ENCODE measurements at places on chromosomes 12 and 14. TPM values are rescaled to one million over a fixed set of nuclear protein-coding genes. Genes with fewer than 3 reads are reported as not detected.

Gene EML1
- total RNA-seq, result 34.5 TPM

Gene KIF26A
- total RNA-seq, result under 0.01 TPM

Gene GZMB
- total RNA-seq, result not detected

Gene ANKRD33
- total RNA-seq, result not detected

Gene MEG3
- 120 TPM for total RNA-seq

Gene OTX2
- total RNA-seq, result not detected

Gene VRTN
- total RNA-seq, result not detected

Gene CYP46A1
- under 0.01 TPM for total RNA-seq

Gene CLEC2D
- total RNA-seq, result 4.5 TPM

Gene FGF6
- not detected for total RNA-seq

DNA sequence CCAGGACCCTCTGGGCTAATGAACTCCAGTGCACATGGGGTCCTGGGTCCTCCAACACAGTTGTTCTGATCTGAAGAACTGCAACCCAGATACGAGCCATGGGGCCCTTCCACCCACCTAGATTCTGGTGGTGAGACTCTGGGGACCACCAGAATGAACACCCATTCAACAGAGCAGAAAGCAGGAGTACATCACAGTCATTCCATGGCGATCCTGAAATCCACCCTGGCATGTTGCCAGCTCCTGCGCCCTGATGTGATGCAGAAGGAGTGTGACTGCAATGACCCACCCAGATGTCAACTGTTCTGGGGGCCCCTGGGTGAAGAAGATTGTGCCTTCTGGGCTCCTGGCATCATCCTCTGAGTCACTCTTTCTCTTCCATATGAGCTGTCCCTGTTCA, 211.6 kb downstream of the KIF26A start:
- no peak for DNase-seq

DNA sequence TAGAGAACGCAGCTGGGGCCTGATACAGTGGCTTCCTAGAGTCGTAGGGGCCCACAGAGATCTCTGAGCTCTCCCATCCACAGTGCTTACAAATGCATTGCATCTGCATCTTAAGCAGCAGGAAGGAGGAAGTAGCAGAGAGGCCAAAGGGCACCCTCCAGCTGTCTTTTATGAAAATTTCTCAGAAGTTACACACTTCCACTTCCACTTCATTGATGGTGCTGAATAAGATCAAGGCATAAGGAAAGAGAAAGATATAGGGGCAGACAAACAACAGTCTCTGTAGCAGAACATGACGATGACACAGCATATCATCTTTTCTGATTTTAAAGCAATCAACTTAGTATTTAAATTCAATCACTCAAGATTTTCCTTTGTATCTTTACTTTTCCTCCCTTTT, 51.6 kb upstream of the ABCC9 start:
- peak; percentile 13 for DNase-seq

- DNase-seq, result peak; percentile 29
These were observed 20.1 kb downstream of the APOBEC1 start for GRCh38 chr12:7645395-7646177.

- peak; percentile 35 for DNase-seq
These were observed 221.8 kb upstream of the ARHGAP5 start for GRCh38 chr14:31855262-31855661.

GRCh38 chr14:74913986-74914573, 9.0 kb downstream of the RPS6KL1 start:
- DNase-seq, result peak; percentile 81

- no peak for DNase-seq
These were observed 862 bp downstream of the HMGA2 start for GRCh38 chr12:65825183-65825506.

- no peak for DNase-seq
These were observed 174.3 kb downstream of the ACSS3 start for GRCh38 chr12:81252228-81252627.

- DNase-seq, result no peak
These were observed 3.0 kb upstream of the ZDHHC22 start for GRCh38 chr14:77144412-77145115.

GRCh38 chr12:60144395-60144794, 548.6 kb downstream of the SLC16A7 start:
- no peak for DNase-seq

- no peak for DNase-seq
These were observed 7.4 kb downstream of the GTSF1 start for GRCh38 chr12:54465857-54466523.

- DNase-seq, result no peak
These were observed 98.6 kb downstream of the IRF2BPL start for GRCh38 chr14:76929927-76930326.

GRCh38 chr14:73913256-73913655, 26.6 kb downstream of the ZNF410 start:
- DNase-seq, result peak; percentile 49

DNA sequence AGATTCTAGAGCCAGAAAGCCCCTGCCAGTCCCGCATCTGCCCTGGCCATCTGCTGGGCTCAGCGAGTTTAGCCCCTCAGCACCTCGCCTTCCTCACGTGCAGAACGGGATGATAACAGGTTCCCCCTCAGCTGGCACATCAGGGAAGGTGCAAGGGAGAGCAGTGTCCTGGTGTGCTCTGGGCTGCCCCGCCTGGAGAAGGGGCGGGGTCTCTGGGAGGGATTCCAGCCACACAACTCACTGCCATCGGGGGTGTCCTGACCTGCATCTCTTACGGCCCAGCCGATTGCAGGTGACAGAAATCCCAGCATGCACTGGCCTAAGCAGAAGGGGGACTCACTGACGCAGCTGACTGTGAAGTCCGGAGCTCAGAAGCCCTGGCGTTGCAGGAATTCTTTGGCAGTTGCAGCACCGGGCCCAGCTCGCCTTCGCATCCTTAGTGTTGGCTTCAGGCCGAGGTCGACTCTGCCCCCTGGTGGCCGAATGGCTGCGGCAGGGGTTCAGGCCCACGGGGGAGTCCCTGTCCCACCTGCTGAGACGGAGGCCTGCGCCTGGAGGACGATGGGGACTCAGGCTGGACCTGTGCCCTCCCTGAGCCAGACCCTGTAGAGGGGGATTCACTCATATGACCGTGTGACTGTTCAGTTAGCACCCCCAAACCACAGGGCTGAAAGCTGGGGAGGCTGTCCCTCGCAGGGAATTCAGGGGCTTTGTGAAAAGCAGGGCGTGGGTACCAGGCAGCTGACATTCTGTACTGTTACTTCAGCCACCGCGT, 178.6 kb downstream of the ADGRD1 start:
- peak; percentile 17 for DNase-seq

All from fibroblast of villous mesenchyme (primary cell).